ENCODE measurements at places on chromosomes 5 and 9.

- no peak for DNase-seq
Measured at GRCh38 chr9:127098916-127099553, 23.4 kb downstream of the ANGPTL2 start.

DNA sequence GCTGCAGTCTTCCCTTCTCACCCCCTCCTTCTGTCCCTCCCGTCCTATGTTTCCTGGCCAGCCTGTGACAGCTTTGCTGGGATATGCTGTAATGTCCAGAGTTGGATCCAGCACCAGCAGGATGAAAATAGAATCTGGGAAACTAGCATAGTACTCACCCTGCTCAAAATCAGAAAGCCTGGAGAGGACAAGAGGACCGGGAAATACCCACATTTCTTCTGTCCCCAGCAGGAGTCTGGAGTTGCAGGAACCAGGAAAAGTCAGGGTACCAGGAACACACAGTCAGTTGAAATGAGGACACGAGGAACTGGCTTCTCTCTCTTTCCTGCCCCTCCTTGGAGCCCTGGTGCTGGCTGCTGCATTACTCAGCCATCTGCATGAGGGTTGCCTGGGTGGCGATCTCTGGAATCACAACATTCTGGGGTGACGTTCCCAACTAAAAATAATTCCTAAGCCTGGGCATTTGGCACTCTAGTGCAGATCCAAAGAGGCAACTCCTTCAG is 59.6 kb upstream of the NFIL3 start:
- peak; percentile 63 for DNase-seq

GRCh38 chr9:104879555-104880309 is 48.2 kb downstream of the ABCA1 start:
- DNase-seq, result no peak

DNA sequence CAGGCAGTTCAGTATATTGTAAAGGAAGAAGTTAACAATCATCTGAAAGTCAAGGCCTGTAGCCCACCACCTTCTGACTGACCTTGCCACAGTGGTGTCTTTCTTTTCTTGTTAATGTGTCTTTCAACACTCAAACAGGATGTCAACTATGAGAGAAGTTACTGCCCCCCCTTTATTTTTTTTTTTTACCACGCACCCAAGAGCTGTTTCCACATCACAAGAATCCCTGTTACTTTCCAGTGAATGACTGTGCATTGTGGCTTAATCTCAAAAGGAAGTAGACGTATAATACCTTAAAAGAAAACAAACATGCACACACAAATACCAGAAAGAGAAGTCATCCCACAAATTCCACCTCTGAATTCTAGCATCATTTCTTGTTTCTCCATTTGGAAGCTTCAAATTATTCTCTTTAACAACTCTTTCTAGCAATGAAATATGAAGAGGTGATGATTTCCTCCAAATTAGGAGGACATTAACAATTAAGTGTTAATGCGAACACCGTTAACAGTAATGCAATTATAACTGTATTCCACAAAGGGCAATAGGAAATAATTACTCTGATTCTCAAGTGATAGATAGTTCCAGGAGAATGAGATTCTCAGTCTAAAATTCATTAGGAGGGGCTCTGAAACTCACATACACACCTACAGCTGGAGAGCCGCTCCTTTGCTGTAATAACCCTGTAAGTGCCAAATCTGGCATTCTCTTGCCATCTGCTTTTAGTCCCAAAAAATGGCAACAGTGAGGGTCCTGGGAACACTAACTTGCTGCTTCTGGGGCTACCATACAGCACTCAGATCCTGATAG is 201.0 kb downstream of the EFNA5 start:
- no peak for DNase-seq

DNA sequence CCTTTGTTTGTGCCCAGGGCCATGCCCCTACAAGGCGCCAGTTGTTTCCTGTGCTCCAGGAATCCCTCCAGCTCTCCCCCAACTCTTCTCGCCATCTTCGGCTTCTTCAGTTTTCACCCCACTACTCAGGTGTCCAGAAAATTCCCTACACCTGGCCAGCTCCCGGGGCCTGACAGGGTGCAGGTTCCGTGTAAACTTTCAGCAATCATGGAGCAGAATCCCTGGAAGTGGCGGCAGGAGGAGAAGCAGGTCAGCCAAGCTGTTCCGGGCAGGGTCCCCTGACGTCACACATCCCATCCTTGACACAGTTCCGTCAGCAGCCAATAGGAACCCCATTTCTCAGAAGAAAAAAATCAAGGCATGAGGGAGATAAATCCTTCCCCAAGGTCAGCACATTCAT is 12.2 kb upstream of the ADGRD2 start:
- DNase-seq, result no peak

DNA sequence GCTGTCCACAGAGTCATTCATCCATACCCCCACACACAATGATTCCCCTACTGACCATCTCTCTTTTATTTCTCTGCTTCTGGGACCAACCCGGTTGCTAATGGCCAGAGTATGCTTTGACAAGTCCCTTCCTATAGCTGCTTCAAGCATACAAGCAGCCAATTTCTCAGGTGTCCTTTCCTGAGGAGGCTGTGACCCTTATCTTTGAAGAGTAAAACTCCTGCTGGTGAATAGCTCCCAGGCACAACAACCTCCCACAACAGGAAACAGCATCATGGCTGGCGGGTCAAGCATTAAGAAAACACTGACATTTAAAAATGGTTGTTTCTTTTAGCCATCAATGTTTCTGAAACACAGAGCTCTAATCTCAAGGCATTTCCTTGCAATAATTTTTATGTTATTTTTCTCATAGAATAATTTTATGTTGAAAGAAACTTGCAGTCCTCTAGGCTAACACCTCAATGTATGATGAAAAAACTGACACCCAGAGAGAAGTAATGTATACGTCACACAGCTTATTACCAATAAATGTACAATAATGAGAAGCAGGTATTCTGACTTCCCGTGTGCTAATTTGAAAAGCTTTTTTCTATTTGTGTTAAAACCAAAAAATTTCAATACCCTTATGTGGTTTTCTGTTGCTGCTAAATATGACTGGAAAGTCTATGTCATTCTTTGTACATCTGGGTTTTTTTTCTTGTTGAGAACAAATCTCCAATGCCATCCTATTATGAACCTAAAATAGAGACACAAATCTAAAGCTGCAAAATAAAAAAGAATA is 7.5 kb upstream of the PAM start:
- DNase-seq, result no peak

DNA sequence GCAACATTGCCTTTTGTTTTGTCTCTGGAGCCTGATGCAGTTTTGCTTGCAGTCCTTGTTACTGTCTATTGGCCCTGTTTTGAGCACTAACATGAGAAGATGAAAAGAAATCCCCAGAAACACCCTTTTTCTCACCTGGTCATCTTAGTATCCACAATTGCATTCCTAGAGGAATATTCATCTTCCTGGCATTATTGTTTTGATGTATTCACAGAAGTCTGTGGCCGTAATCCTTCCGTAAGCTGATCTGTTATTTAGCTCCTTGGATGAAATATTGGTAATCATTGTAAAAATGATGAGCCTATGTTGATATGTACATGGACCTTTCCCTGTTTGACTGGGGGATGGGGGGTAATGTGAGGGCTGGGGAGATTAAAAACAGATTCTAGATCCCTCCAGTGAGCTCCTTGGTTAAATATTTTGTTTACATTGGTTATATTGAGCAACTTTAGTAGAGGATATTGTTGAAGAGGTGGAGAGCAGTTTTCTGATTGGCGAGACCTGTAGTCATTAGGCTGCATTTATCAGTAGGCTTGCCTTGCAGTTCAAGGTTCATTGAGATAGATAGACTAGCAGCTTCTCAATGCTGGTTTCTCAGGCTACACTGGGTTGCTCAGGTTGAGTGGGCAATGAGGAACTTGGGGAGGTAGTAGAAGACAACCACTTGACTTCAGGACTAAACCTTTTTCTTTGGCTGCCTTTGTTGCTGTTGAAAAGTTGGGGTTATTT is 117.5 kb downstream of the MACIR start:
- DNase-seq, result no peak

- no peak for DNase-seq
Measured at GRCh38 chr5:23684103-23684502, 176.7 kb downstream of the PRDM9 start.
